Left ventricle myocardium inferior (tissue), 1 donor: ENCODE measurements at places on chromosomes 3 and 15.

DNA sequence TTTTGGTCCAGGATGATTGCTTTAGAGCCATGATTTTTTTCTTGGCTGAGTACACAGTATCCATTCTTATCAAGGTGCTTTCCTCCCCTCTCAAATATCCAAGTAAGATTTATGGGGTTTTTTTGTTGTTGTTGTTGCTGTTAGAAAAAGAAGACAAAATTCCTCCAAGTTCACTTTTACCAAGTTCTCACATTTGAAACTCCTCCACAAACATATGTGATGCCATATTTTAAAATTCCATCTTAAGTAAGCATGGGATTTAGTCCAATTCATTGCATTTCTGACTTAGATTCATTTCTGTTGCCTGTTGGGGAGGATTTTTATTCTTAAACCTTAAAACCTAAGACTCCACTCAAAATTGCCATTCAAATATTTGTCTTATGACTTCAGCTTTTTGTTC, 128.6 kb upstream of the SPATA12 start:
- DNase-seq, result no peak

GRCh38 chr3:172397716-172398405, 50.4 kb downstream of the GHSR start:
- no peak for DNase-seq

GRCh38 chr15:69340243-69340900, 41.7 kb downstream of the PAQR5 start:
- DNase-seq, result no peak

- no peak for DNase-seq
These were observed 632.7 kb upstream of the SUCLG2 start for GRCh38 chr3:68287101-68287500.

- DNase-seq, result no peak
These were observed 132.8 kb upstream of the NPHP3 start for GRCh38 chr3:132854856-132855535.
